T-cell (primary cell): ENCODE measurements at places on chromosomes 13 and 19. TPM values are rescaled to one million over a fixed set of nuclear protein-coding genes. Genes with fewer than 3 reads are reported as not detected.

DNA sequence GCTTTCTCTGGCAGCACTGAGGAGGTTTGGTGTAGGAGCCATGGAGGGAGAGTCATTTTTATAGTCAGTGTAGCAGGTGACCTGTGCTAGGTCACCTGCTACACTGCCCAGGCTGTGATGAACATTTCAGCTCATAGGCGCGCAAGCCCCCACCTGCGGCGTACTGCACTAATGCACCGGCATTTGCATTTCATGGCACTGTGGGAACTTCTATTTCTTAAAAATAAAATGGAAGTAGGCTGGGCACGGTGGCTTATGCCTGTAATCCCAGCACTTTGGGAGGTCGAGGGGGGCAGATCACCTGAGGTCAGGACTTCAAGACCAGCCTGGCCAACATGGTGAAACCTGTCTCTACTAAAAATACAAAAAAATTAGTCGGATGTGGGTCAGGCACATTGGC is 101.0 kb downstream of the SLC7A1 start:
- H3K27me3 ChIP-seq, result no peaks in the 10 kb centered on the region

- peak overlapping the region; percentile 62 for H3K27ac ChIP-seq
- H3K4me1 ChIP-seq, result peaks cover 32% of the 10 kb centered on the region
- H3K4me3 ChIP-seq, result no peak overlapping the region
- H3K27me3 ChIP-seq, result no peaks in the 10 kb centered on the region
Observed at GRCh38 chr13:40651866-40652587, 14.4 kb downstream of the FOXO1 start.

Gene PRR22
- 4.7 TPM for total RNA-seq

- H3K27me3 ChIP-seq, result no peaks in the 10 kb centered on the region
- no peak for DNase-seq
- H3K27ac ChIP-seq, result no peak overlapping the region
- no peaks in the 10 kb centered on the region for H3K36me3 ChIP-seq
- H3K4me1 ChIP-seq, result peaks cover 12% of the 10 kb centered on the region
Observed at GRCh38 chr13:98990701-98991100, 12.8 kb upstream of the DOCK9 start.

DNA sequence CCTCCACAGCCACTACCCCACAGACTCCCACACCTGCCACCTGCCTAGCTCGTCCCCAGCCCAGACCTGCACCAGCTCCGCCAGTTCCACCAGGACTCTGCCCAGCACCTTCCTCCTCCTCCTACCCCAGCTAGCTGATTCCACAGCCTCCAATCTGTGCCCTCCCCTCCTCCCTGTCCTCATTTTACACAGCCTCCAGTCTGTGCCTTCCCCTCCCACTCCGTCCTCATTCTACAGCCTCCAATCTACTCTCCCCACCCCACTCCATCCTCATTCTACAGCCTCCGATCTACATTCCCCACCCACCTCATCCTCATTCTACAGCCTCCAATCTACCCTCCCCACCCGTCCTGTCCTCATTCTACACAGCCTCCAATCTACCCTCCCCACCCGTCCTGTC is 7.3 kb downstream of the MYDGF start:
- DNase-seq, result no peak
- no peaks in the 10 kb centered on the region for H3K27me3 ChIP-seq
- H3K36me3 ChIP-seq, result peaks cover 9% of the 10 kb centered on the region
- no peak overlapping the region for H3K27ac ChIP-seq
- no peak overlapping the region for H3K4me3 ChIP-seq
- H3K4me1 ChIP-seq, result no peaks in the 10 kb centered on the region

- H3K36me3 ChIP-seq, result no peaks in the 10 kb centered on the region
- peaks cover 4% of the 10 kb centered on the region for H3K27me3 ChIP-seq
- peak; percentile 38 for DNase-seq
- peak within 1 kb of the TSS; percentile 95 for H3K27ac ChIP-seq
- peak within 1 kb of the TSS; percentile 67 for H3K4me3 ChIP-seq
Observed at GRCh38 chr19:48636859-48637448, at the start of gene DBP. DBP (minus strand) TSS chr19:48637379; CDS start chr19:48636994, 385 bp downstream.

DNA sequence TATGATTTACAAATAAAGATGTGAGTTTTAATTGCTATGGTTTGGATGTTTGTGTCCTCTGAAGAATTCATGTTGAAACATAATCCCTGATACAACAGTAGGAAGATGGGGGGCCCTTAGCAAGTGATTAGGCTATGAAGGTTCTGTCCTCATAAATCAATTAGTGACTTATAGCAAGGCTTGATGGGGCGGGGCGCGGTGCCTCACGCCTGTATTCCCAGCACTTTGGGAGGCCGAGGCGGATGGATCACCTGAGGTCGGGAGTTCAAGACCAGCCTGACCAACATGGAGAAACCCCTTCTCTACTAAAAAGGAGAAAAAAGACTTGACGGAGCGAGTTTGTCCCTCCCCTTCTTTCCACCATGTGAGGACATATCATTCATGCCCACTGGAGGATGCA is 2486.5 kb upstream of the PCDH20 start:
- H3K36me3 ChIP-seq, result no peaks in the 10 kb centered on the region
- DNase-seq, result no peak
- no peaks in the 10 kb centered on the region for H3K27me3 ChIP-seq
- H3K4me3 ChIP-seq, result no peak overlapping the region
- H3K4me1 ChIP-seq, result no peaks in the 10 kb centered on the region

GRCh38 chr13:74661851-74662250 is 527.6 kb upstream of the KLF12 start:
- H3K4me3 ChIP-seq, result no peak overlapping the region
- H3K4me1 ChIP-seq, result no peaks in the 10 kb centered on the region

Gene KLK2
- total RNA-seq, result not detected

- H3K4me1 ChIP-seq, result no peaks in the 10 kb centered on the region
- DNase-seq, result no peak
- H3K36me3 ChIP-seq, result no peaks in the 10 kb centered on the region
- H3K4me3 ChIP-seq, result no peak overlapping the region
- no peaks in the 10 kb centered on the region for H3K27me3 ChIP-seq
Observed at GRCh38 chr13:81726037-81726726, 1385.3 kb upstream of the SPRY2 start.

Gene TMEM38A
- total RNA-seq, result 2.0 TPM

DNA sequence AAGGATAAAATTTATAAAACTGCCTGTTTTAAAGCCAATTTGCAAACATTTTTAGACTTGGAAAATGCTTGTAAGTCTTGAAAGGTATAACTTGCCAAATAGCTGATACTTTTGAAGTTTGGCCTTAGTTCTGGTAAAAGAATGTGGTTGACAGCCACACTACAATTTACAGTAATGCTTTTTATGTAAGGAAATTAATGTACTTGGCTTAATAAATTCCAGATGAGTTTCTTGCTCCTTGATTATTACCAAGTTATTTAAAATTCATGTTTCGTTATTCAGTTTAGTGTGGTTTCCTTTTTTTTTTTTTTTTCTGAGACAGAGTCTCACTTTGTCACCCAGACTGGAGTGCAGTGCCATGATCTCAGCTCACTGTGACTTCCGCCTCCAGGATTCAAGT is 14.9 kb downstream of the LMO7 start:
- H3K27me3 ChIP-seq, result no peaks in the 10 kb centered on the region
- no peak overlapping the region for H3K27ac ChIP-seq
- no peaks in the 10 kb centered on the region for H3K36me3 ChIP-seq

- peaks cover 15% of the 10 kb centered on the region for H3K36me3 ChIP-seq
- H3K4me1 ChIP-seq, result no peaks in the 10 kb centered on the region
- peak; percentile 55 for DNase-seq
- H3K27me3 ChIP-seq, result peaks cover under 1% of the 10 kb centered on the region
- peak overlapping the region; percentile 67 for H3K27ac ChIP-seq
Observed at GRCh38 chr19:18340990-18341868, 831 bp downstream of the PGPEP1 start.

- H3K4me1 ChIP-seq, result peaks cover 28% of the 10 kb centered on the region
- no peaks in the 10 kb centered on the region for H3K36me3 ChIP-seq
- H3K4me3 ChIP-seq, result peak overlapping the region; percentile 34
- DNase-seq, result no peak
- peaks cover 15% of the 10 kb centered on the region for H3K27me3 ChIP-seq
- no peak overlapping the region for H3K27ac ChIP-seq
Observed at GRCh38 chr19:55173714-55174409, 6.2 kb downstream of the SYT5 start.

DNA sequence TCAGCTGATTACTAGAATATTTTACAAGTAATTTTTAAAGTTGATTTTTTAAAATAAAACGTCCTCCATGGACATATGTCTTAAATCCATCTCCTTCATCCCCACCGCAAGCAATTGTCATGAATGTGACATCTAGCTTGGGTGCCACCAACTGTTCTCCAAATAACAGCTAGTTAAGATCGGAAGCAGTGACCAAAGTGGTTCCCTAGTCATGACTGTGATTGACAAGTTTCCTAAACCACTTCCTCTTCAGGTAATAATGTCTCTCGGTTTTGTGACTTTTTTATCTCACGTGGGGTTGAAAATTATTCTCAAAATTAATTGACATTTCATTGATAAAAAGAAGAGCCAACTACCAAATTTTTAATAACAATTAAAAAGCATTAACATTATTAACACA is 135.3 kb upstream of the MIR17HG start:
- no peak overlapping the region for H3K27ac ChIP-seq
- H3K4me1 ChIP-seq, result no peaks in the 10 kb centered on the region
- DNase-seq, result no peak
- no peaks in the 10 kb centered on the region for H3K27me3 ChIP-seq

DNA sequence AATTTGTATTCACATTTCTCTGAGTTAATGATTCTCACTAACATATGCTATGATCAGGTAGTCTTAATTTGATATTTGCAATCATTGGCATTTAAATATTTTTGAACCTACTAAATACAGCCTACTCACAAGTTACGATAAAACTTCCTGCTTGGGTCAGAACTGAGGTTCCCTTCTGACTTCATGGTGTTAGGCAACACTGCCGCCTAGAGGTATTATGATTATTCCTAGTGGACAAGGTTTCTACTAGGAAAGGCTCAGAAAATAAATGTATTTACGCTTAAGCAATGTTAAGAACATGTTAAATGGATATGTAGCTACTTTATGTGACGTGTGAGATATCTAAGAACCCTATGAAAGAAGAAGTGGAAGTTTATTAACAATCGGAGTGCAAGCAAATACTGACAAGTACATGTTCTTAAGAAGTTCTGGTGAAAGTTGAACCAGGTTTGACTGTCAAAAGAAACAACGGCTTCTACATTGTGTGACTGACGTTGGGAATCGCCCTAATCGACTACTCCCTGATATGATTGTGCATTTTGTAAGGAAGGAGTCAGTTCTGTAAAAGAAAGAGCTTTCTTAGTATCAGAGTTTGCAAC is 1395.8 kb downstream of the SLITRK5 start:
- no peak overlapping the region for H3K27ac ChIP-seq
- no peaks in the 10 kb centered on the region for H3K27me3 ChIP-seq
- no peak for DNase-seq

DNA sequence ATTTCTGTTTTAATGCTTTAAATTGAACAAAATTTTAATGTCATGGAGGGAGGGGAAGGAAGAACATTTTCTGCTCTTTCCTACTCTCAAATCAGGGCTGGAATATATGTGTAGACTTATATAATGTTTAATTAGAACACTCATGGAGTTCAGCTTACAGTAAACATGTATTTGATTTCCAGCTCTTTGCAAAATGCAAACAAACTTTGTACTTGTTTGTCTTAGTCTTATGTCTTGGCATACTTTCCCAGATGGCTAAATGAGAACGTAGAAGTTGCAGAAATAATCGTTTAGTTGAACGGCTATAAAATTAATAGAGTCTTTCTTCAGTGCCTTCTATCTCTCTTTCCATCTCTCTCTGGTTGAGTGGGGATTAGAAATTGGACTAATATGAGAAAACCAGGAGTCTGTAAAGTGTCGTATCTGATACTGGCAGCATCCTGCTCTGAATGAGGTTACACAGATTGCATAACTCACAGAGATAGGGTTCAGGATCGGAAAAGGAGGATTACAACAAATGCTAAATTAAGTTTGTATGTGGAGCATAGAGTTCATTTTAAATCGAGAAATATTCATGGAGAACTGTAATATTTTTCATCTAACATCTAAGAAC is 82.3 kb downstream of the FGF9 start:
- H3K36me3 ChIP-seq, result no peaks in the 10 kb centered on the region
- no peak overlapping the region for H3K27ac ChIP-seq
- DNase-seq, result no peak
- H3K4me1 ChIP-seq, result no peaks in the 10 kb centered on the region
- no peak overlapping the region for H3K4me3 ChIP-seq
- H3K27me3 ChIP-seq, result no peaks in the 10 kb centered on the region

Gene URAD
- total RNA-seq, result not detected

GRCh38 chr13:75934889-75935288 is 298.8 kb downstream of the LMO7 start:
- H3K27me3 ChIP-seq, result no peaks in the 10 kb centered on the region
- no peak overlapping the region for H3K4me3 ChIP-seq
- H3K27ac ChIP-seq, result no peak overlapping the region
- no peaks in the 10 kb centered on the region for H3K36me3 ChIP-seq

DNA sequence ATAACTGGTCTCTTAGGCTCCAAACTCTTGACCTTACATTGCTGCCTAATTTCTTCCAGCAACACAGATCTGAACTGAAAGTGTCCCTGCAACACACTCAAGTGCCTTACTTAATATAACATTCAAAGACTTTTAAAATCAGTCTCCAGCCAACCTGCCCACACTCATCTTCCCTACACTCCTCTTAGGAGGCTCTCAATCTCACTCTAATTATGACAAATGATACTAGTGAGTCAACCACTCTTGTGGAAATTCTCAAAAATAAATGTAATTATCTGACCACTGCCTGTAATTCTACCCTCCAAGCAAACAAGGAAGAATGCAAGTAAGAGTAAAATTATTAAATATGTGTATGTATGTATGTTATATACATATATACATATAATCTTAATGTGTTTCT is 348.1 kb upstream of the MIR17HG start:
- no peaks in the 10 kb centered on the region for H3K27me3 ChIP-seq
- no peaks in the 10 kb centered on the region for H3K4me1 ChIP-seq
- DNase-seq, result no peak
- H3K27ac ChIP-seq, result no peak overlapping the region
- H3K4me3 ChIP-seq, result no peak overlapping the region

DNA sequence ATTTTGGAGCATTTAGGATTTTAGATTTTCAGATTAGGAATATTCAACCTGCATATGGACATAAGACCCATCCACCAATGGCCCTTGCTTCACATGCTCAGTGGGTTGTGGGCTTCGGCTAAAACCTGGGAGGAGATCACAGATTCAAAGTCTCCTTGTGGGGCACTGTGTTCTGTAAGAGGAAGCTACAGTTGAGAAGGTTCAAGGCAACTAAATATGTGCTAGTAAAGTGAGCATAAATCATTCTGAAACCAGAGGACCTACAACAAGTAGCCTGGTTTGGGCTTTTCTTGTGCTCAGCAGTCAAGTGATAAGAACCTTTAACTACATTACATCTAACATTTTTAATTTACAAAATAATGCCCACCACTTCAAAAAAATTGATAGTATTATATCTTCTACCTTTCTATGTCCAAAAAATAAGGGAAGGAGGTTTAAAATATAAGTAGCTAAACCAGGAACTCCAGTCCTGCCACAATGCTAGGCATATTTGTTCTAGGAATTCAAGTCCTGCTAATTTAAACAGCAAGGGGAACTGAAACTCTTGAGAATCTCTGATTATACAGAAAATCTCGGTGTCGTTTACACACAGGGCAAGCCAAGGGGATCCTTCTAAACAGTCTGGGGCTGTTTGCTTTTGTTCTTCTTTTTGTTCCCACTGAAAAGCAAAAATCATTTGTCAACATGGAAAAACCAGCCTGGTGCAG is 36.6 kb downstream of the FOXO1 start:
- no peaks in the 10 kb centered on the region for H3K36me3 ChIP-seq
- H3K27me3 ChIP-seq, result no peaks in the 10 kb centered on the region
- no peak overlapping the region for H3K27ac ChIP-seq
- peaks cover 29% of the 10 kb centered on the region for H3K4me1 ChIP-seq
- DNase-seq, result no peak

Gene FCAR
- total RNA-seq, result not detected

- no peak for DNase-seq
- no peaks in the 10 kb centered on the region for H3K36me3 ChIP-seq
- H3K4me3 ChIP-seq, result no peak overlapping the region
- H3K27ac ChIP-seq, result no peak overlapping the region
- H3K4me1 ChIP-seq, result no peaks in the 10 kb centered on the region
Observed at GRCh38 chr13:95235199-95235756, 66.0 kb downstream of the ABCC4 start.
